ENCODE measurements at places on chromosomes 1 and 21.

DNA sequence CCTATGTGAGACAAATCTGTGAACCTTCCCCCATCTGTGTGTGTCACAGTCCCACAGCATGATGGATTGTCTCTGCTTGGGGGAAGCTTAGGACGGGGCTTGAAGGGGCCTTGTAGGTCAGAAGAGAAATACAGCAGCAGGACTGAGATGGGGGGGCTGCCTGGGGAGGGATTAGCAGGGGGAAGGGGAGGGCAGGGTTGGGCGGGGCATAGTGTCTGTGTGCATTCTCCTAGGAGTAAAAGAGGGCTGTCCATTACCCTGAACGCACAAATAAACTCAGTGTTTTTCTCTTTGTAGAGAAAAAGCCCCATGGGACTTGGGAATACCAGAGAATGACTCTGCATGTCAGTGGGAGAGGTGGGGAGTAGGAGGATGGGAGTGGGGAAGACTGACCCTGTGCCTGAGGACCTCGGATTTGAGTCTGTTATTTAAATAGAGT lies 16.4 kb downstream of the RNF220 start:
- no peak for DNase-seq

DNA sequence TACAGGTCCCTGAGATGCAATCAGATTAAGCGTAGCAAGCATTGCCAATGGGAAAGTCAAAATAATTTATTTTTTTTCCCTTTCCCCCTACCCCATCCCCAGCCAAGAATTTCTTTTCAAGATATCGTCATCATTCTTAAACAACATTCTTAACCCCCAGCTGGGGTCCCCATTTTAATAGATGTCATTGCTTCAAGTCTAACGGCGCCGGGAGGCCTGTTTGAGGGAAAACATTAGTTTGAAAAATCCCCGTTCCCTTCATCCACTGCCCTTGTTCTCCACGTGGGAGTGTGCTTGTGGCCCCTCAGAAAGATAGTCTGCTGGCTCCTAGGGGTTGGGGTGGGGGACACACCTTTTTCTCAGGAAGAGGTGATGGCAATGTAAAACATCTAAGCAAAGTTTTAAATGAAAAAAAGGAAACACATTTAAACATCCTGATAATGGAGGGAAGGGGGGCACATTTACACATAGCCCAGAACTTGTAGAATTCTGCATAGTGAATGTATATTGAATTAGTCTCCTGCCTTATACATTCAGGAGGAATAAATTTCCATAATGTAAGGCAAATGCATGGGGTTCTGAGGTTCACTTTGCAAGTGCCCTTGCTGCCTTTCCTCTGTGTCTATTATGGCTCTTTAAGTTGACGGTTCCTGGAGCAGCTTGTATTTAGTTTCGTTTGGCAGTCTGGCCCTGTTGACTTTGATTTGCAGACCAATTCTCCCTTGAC lies 6.8 kb downstream of the TRNP1 start:
- DNase-seq, result no peak

- no peak for DNase-seq
Measured at GRCh38 chr1:85202092-85202863, 1.5 kb upstream of the SYDE2 start.

- no peak for DNase-seq
Measured at GRCh38 chr1:11307852-11308251, 34.9 kb downstream of the UBIAD1 start.

- no peak for DNase-seq
Measured at GRCh38 chr21:45494851-45495680, 47.2 kb downstream of the SLC19A1 start.

DNA sequence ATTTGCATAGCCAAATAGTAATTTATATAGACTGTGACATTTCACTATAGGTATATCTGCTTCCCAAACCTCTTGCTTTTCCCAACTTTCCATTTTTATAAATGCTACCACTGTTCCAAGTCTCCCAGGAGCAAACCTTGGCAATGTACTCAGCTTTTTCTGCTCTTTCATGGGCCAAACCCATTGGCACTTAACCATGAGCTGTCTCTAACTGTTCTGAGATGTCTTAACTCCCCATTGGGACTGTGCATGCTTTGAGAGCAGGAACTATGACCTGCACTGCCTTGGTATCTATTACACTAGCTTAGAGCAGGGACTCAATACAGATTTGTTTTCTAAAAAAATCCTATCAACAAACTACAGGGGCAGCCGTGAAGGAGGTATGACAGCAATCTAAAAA lies 22.5 kb upstream of the KHDRBS1 start:
- DNase-seq, result no peak

GRCh38 chr1:1326075-1326605 lies 1.5 kb downstream of the CPTP start:
- DNase-seq, result no peak

- DNase-seq, result no peak
Measured at GRCh38 chr1:25033828-25034705, 104.0 kb upstream of the RUNX3 start.

DNA sequence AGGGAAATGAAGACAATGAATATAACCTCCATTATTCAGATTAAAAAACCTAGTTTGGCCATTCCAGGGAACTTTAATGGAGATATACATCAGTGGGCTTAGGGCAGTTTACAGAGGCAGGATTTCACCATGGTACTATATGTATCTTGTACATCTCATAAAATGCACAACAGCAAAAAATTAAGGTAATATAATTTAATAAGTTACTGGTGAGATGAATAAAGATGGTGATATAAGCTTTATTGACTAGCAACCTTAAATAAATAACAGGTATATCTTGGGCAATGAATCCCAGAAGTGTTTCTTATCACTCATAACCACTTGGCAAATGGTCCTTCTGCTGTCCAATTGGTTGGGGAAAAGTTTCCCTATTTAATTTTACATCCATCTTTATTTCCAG lies 29.0 kb downstream of the XCL1 start:
- no peak for DNase-seq

- no peak for DNase-seq
Measured at GRCh38 chr1:213876531-213876930, 111.2 kb upstream of the PROX1 start.

- no peak for DNase-seq
Measured at GRCh38 chr1:213094446-213094845, 43.4 kb downstream of the RPS6KC1 start.

DNA sequence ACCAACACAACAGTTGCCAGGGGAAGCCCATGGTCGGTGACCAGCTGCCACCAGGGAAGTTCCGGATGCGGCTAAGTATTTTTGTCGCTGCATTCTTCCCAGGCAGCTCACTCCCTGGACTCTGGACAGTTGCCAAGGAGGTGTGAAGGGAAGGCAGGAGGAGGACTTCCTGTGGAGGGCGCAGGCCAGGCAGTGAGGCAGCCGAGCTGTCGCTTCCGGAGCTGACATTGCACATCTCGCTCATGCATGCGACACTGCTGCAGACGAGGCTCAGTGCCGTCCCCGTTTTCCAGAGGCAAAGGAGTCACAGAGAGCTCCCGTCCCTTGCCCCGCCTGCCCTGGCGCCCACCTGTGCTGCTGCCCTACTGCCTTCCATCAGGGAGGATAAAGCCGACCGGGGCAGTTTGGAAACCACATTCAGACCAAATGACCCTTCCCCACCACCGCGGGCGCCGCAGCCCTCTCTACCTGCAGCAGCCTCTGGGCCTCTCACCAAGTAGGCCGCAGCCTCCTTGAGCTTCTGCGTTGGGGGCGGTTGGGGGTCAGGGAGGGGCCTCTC lies 81.4 kb downstream of the NENF start:
- no peak for DNase-seq

DNA sequence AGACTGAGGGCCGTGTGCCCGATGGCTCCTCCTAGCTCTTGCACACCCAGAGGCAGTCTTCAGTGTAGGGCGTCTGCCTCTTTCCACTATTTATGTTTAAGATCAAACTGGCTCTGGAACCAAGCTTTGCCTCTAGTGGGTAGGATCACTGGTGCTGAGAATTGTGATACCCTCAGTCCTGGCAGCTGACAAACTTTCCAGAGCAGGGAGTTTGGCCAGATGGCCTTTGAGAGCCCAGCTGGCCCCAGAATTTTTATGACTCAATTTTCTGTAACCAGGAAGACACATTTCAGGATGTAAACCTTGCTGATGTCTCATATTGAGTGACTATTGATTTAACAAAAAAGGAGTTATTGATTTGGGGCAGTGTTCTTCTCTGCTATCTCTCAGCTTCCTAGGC lies 6.7 kb downstream of the COQ8A start:
- no peak for DNase-seq

GRCh38 chr1:59128784-59129227 lies 168.1 kb upstream of the FGGY start:
- no peak for DNase-seq

- DNase-seq, result no peak
Measured at GRCh38 chr1:204587621-204588020, 71.4 kb downstream of the MDM4 start.

GRCh38 chr21:46148106-46148505 lies 7.3 kb downstream of the FTCD start:
- DNase-seq, result no peak

- no peak for DNase-seq
Measured at GRCh38 chr1:54950006-54950368, 30.4 kb upstream of the TMEM61 start.

DNA sequence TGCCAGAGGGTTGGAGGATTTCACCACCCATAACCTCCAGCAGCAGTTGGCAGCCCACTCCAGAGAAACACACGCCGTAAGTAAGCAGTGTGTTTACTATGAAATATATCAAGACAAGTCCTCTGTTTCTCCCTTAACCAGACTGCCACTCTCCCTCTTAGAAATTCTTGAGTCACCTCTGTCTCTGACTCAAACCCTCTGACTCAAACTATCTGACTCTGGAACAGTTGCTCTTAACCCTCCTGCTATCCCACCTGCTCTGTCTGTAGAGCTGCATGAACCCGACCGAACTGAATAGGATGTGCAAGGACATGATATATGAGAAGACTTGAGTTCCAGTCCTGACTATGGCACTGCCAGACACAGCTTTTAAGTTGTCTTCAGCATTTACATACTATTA lies 14.1 kb downstream of the INPP5B start:
- DNase-seq, result no peak

DNA sequence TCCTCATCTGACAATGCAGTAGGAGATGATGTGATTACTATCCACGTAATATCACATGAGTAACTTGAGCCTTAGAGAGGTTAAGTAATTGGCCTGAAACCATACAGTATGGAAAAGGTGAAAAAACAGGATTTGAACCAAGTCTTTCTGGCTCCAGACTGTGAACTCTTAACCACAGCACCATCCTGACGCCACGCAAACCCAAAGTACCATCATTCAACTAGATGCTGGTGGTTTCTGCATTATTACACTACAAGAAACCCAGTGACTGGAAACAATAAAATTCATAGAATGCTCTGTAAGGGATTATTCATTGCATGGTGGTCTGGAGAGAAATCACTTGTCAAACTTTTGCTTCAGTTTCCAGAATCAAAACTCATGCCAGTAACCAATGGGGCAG lies 90.7 kb downstream of the MAB21L3 start:
- DNase-seq, result no peak

- DNase-seq, result no peak
Measured at GRCh38 chr1:47656719-47657685, 219.2 kb downstream of the FOXD2 start.

- no peak for DNase-seq
Measured at GRCh38 chr1:164040754-164041153, 518.2 kb upstream of the PBX1 start.

- DNase-seq, result no peak
Measured at GRCh38 chr1:235246022-235246948, 81.7 kb downstream of the ARID4B start.

DNA sequence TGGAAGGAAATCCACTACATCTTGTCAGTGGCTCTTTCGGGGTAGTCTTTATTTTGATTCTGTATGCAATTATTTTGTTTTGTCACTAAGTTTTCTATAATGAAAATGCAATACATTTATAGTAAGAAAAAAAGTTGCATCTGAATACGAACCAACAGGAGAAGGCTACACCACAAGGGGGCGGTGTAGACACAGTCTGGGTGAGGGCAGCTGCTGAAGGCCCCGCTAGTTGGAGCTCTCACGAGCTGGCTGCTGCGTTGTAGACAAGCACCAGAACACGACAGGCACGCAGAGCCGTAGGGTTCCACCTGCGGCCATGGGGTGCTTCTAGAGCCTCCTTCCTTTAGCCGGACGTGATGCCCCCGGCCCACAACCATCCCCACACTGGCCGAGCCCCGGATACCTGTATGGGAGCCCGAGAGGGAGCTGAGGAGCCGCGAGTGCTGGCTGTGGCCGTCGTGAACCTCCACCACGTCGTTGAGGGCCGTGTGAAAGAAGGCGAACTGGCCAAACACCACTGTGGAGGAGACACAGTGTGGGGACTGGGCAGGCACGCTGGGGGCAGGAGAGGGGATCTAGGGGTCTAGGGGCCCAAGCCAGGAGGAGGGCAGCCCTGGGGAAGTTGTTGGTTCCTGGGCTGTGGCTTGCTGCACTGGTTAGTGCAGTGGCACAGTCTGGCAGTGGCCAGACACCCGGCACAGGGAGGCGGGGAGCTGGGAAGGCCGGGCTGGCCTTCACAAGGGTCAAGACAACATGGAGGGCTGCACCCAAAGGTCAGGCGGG lies 160.8 kb downstream of the ZSCAN20 start:
- peak; percentile 69 for DNase-seq
